ENCODE measurements at places on chromosomes 2 and 18.
A peak's percentile ranks its signal among the peaks of the same experiment; 100 is the strongest.

GRCh38 chr2:16166327-16166981, 226.1 kb downstream of the MYCN start:
- no peak for DNase-seq

GRCh38 chr2:162126527-162126926, 25.5 kb downstream of the GCG start:
- DNase-seq: no peak

DNA sequence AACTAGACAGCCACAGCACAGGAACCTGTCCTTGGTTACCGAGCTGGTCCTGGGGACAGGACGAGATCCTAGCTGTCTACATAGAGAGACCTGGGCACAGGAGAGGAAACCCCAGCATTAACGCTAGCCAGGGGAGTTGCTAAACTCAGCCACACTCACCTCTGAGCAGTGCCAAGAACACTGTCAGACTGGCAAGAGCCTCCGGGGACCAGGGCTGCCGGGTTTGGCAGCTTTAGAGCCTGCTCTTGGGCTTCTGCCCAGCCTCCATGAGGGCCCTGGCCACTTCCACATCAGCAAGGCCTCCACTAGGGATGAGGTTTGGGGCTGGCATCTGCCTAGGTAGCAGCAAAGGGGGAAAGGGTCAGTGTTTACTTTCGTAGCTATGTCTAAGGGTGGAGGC, 6.7 kb downstream of the TMBIM1 start:
- no peak for DNase-seq

GRCh38 chr18:23094411-23095190, 40.7 kb upstream of the CABLES1 start:
- no peak for DNase-seq

- DNase-seq: no peak
Measured at GRCh38 chr2:118089139-118089800, 999 bp downstream of the INSIG2 start.

DNA sequence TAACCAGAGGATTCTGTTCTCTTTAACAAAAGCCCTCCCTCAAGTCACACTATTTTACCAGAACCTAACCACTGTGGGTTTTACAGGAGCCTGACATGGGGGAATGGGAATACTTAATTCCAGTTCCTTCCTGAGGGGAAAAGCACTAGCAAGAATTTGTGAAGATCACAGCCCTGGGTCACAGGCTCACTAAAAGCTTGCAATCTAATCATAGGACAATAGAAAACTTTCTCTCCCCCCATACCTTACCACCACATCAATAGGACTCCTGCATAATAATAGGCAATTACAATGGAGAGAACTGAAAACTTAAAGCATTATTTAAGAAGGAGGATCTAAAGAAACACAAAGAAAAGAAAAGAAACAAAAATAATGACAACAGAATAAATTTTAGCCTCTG, 225.8 kb upstream of the ZNF804A start:
- DNase-seq: no peak

DNA sequence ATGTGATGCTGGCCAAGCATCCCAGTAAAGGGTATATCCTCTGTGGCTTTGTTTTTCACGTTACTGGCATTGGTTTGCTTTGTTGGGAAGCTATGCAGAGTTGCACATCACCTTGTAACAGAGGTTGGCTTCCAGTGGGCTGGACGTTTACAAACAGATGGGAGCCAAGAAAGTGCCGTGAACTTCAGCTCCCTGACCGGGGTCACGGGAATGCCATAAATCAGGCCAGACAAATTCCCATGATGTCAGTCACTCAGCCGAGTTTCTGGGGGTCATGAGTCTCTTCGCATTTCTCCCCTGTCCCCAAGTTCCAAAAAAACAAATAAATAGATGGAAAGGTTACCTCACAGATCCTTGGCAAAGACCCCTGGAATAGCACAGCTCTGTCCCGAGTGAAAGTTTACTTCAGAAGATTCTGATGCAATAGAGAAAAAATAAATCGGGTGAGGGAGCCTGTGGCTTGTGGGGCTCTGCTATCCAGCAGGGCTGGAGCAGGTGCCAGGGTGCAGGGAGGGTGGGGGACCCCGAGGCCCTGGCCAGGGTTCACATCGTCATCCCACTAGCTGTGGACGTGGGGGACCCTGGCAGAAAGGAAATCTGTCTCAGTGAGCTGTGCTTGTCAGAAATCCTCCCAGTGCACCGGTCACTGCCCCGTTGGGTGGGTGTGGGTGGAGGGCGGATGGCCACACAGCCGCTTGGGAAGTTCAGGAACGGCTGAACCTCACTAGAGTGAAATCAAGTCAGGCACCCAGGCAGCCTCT, 27.8 kb downstream of the TWIST2 start:
- DNase-seq: no peak

GRCh38 chr2:47386551-47386950, 16.4 kb upstream of the MSH2 start:
- no peak for DNase-seq

DNA sequence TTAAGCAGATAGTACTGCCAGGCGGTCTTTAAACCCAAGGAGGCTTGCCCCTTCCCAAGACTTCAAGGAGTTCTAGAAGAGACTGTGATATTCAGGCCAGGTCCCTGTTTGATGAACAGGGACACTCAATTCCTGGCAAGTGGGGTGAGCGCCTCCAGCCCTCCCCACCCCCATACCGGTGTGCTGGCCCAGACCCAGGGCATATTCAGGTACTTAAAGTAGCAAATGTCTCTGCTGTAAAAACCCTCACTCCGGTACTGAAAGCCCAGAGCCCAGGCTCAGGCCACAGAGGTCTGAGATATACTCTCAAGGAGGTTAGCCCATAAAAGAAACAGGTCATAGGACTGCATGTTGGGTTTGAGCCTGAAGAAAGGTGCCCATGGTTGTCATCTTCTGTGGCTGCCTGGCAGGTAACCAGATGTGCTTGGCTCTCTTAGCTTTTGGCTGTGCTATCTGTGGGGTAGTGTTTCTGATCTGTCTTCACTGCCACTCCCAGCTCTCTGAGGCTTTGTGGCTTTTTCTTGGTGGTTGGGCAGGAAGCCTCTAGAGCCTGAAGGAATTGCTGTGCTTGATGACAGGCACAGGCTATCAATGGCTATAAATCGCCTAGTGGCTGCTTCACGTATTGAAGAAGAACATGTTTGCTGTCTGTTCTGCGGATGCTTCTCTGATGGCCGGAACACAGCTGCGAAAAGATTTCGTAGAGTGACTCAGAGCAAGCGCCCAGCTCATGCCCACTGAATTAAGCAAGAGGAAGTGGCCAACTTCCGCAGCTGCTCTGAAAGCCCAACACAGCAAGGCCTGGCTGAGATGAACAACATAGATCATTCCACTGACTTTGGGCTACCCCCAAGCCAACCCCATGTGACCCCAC, 63.3 kb upstream of the ALPP start:
- peak; percentile 88 for DNase-seq

GRCh38 chr18:8988260-8988871, 114.1 kb upstream of the NDUFV2 start:
- peak; percentile 0 for DNase-seq

- no peak for DNase-seq
Measured at GRCh38 chr18:74194691-74195090, 46.4 kb downstream of the TIMM21 start.

DNA sequence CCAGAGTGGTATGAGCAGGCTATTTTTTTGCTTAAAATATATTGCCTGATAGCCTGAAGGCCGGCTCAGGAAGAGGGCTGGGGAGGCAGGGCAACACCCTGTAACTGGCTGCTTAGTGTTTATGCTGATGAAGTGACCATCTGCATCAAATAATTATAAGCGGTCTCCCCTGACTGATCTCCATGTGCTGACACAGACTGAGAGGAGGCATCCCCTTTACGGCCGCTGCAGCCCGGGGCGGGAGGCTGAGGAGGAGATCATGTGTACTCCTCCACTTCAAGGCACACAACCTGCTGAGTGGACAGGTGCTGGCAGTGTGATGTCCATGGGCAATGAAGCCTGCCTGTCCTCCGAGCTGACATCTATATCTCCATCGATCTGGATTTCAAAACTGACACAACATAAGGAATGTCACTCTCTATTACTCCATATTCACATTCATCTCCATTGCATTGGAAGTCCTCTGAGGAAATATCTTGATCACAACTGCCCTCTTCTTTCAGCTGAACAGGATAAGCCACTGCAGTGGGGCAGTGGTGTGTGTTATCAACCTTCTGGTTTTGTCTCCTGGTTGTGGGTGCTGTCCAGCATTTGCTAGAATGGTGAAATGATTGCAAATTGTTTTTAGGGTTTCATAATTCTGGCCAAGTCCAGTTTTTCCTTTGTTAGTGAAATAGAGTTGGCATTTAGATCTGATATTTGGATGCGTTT, 143.5 kb downstream of the AQP4 start:
- no peak for DNase-seq

GRCh38 chr2:224780823-224781222, 64.7 kb upstream of the CCDC195 start:
- DNase-seq: no peak

- DNase-seq: no peak
Measured at GRCh38 chr2:64643838-64644457, 9.8 kb downstream of the SERTAD2 start.

GRCh38 chr2:198757069-198757468, 700.7 kb downstream of the SATB2 start:
- no peak for DNase-seq

DNA sequence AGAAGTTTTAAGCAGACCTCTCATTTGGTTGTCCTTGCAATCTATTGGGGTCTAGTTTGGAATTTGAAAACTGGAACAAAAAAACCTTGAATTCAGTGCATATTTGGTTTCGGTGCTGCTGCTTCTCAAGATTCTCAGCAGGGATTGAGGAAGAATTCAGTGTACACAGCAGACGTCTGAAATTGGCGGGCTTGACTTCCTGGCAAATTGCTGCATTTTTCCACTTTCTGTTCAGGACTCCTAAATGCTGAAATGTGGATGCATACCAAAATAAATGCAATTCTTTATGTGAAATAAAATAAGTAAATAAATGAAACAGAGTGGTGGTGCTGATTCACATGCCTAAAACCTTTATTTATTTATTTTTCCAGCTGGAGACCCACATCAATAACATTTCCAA, 332.4 kb upstream of the KYNU start:
- no peak for DNase-seq

DNA sequence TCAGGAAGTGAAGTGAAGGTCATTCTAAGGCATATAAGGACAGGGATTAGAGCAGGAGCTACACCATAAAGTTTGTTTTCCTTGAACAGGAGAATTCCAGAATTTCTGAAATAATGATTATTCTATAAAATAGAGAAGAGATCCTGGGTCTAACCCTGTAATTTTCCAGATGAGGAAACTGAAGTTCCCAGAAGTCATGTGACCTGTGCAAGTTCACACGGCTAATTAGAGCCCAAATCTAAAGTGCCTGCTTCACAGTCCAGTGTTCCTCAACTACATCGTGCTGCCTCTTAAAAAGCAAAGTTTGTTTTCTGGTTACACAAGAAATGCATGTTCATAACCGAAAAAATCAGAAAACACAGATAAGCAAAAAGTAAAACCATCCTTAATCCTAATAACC, 34.9 kb downstream of the PLB1 start:
- DNase-seq: no peak

GRCh38 chr2:205901491-205901890, 184.5 kb downstream of the INO80D start:
- no peak for DNase-seq

DNA sequence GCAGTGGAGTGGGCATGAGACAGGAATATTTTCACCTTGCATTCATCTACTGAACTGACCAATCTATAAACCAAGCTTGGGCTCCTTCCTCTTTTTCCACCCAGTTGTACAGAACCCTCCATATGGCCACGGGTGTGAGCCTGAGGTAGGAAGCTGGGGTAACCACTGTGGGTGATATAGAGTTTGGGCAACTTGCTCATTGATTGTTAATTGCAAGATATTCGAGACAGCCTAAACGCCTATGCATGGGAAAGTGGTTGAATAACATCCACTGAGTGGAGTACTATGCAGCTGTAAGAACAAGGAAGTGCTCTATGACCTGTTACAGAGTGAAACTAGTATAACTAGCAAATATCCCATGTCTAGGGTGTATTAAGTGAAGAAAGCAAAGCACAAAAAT, 7.3 kb upstream of the VAPA start:
- no peak for DNase-seq

DNA sequence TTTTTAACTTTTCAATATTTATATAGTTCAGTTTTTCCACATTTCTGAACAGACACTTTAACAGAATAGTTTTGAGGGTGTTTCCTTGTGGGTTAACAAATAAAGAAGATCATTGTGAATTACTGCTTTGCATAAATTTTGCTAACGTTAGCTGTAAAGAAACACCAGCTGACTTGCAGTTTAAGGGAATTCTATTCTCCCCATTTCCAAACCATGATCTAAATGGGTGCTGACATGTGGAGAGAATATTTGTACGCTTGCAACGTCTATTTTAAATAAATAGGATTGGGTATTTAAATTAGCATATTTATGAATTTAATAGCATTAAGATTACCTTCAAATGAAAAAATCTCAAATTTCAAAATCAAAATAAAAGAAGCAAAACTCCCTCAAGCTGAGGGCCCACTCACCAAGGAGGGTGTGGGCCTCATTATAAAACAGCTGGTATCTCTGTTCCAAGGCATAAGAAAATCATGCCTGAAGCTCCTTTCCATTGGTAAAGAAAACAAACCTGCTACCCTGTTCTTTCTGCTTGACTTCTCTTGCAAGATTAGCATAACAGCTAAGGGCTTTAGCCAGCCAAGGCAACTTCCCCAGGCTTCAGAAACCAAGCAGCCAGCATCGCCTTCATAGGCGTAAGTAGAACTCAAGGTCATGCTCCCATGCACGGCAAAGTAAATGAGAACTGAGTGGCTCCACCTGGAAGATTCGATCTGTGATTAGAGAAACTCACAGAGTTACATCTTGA, 3.2 kb downstream of the MRO start:
- no peak for DNase-seq

Measured in NK-92 treated with Interleukin-12 subunit alpha and Interleukin-12 subunit beta, amount 100 ng/mL, for 24 hours (cell line).